ENCODE measurements at places on chromosomes 11 and 22.
A peak's percentile ranks its signal among the peaks of the same experiment; 100 is the strongest.

- peak; percentile 46 for DNase-seq
Measured at GRCh38 chr22:24230911-24231656, 13.8 kb downstream of the GGT5 start.

- no peak for DNase-seq
Measured at GRCh38 chr22:34879001-34879400, 187.0 kb upstream of the ISX start.

GRCh38 chr11:65204646-65205601 is 23.2 kb downstream of the CAPN1 start:
- peak; percentile 22 for DNase-seq

DNA sequence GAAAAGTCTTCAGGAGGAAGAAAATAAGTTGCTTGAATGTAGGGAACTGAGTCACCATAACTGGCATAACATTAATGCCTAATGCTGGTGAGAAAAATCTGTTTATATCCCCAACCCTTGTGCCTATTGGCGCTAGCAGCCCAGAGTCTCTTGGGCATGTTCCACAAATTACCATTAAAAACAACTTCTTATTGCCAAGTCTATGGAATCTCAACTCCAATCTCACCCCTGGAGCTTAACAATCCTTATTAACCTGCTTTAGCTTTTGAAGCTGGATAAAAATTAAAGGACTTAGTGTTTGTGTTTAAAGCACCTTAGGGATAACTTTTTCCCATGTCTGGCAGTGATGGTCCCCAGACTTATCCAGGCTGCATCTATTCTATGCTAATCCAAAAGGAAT is 143.0 kb downstream of the APIP start:
- DNase-seq, result no peak

DNA sequence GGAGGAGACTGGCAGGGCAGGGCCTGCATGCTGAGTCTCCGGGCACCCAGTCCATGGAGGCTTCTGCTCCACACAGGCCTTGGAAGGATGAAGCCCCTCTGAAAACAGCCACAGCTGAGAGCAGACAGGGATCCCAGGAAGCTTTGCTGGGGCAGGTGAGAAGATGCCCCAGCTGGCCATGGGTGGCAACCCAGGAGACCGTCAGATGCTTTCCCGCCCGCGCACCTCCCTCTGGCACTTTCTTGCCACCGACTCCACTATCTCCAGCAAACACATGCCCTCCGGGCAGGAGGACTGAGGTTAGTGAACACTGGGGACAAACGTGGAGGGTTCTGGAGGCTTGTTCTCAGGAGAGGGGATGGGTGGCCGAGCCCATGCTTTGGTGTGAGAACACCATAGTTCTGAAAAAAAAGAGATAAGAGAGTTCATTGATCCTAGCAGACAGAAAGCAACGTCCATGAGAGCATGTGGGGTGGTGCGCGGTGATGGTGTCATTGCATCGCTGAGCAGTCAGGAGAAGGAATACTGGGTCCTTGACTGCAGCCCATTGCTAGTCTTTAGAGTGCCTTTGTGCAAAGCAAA is 2.3 kb downstream of the C1QTNF6 start:
- no peak for DNase-seq

- DNase-seq, result no peak
Measured at GRCh38 chr11:110513259-110513801, 83.6 kb downstream of the FDX1 start.

Measured in activated T-helper 1 cell treated with Interleukin-2 at 50 U/mL for 16 hours (primary cell).